ENCODE measurements at places on chromosomes 12 and 14.

- DNase-seq, result no peak
Measured at GRCh38 chr12:116370886-116371580, 93.5 kb upstream of the MED13L start.

GRCh38 chr14:22231018-22231417 is 358.0 kb downstream of the DAD1 start:
- no peak for DNase-seq

DNA sequence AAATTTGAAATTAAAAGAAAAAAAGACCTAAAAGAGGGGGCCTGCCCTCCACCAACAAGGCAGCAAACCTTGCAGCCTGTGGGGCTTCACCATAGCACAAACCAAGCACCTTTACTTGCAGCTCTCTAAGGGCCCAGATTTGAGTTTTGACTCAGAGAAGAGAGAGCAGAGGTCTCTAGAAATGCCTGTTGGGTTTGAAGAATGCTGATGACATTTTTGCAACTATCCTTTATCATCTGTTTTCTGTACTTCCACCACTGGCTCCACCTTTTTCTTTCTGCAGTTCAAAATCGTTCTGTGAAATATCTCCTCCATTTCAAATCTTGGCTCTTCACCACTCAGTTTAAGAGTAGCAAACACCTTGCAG is 83.8 kb upstream of the HMGA2 start:
- no peak for DNase-seq

DNA sequence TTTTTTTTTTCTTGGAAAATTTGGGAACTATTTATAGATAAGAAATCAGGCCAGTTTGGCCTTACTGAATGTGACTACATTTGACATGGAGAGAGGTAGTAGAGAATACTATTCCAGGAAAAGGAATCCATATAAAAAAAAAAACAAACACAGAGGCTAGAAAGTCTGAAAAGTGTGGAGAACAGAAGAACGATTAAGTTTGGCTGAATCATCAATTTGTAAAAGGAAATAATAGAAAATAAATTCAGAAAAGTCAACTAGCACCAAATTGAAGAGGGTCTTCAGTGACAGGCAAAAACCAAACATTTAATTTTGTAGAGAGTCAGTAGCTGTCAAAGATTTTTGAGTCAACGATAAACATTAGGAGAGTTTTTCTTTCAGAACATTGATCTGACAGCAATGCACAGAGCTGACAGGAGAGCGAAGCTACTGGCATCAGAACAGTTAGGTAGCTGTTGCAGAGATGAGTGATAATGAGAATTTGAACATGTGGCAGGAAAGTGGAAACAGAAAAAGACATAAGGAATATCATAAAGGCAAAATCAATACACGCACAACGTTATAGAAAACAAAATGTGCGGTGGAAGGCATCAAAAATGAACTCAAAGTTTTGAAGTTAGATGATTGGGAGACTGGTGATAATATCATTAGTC is 241.2 kb downstream of the SOX5 start:
- no peak for DNase-seq

- no peak for DNase-seq
Measured at GRCh38 chr14:71408362-71409030, 501.2 kb downstream of the PCNX1 start.

- peak; percentile 67 for DNase-seq
Measured at GRCh38 chr12:14396071-14396470, 30.6 kb downstream of the ATF7IP start.

DNA sequence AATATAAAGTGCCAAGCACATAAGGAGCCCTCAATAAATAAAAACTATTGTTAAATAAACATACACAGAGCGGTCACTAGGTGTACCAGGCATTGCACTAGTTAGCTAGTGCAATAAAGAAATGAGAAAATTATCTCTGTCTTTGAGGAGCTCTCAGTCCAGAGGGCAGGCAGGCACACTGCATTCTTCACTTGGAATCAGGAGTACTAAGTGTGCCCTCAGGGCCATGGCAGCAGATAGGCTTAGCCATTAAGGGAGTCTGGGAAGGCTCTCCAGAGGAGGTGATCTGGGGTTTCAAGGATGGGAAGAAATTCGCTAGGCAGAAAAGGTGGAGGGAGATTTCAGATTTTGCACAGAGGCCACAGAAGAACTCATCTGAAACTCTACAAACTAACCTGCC is 9.1 kb downstream of the ABCD4 start:
- no peak for DNase-seq

DNA sequence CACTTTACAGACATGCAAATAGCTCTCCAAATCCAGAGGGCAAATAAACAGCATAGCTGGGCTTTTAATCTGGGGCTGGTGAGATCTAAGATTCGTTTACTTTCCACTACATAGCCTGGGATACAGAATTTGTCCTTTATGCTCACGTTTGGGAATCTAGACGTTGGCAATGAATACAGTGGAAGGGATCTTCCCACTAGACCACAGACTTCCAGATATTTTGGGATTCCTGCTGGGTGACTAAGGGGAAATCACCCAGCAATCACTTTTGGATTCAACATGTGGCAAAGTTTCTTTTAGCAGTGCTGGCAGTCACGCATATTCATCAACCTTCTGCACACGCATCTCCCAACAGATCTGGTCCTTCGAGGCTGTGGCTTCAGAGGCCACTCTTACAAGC is 23.5 kb downstream of the APPL2 start:
- no peak for DNase-seq

GRCh38 chr14:24964591-24964990 is 85.4 kb downstream of the STXBP6 start:
- DNase-seq, result no peak

- DNase-seq, result peak; percentile 39
Measured at GRCh38 chr14:101814934-101815333, 53.4 kb downstream of the PPP2R5C start.

DNA sequence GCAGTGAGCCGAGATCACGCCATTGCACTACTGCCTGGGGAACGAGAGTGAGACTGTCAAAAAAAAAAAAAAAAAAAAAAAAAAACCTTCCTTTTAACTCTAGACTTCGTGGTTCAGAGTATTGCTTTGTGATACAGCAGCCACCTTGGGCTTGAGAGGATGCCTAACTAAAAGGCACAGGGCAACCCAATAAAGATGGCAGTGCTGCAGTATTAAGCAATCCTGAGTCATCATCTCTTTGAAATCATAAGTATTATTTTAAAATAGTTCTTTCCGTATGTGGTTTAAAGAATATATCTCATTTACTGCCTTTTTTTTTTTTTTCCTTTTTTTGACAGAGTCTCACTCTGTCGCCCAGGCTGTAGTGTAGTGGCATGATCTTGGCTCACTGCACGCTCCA is 116.1 kb downstream of the PLEKHA5 start:
- DNase-seq, result no peak

DNA sequence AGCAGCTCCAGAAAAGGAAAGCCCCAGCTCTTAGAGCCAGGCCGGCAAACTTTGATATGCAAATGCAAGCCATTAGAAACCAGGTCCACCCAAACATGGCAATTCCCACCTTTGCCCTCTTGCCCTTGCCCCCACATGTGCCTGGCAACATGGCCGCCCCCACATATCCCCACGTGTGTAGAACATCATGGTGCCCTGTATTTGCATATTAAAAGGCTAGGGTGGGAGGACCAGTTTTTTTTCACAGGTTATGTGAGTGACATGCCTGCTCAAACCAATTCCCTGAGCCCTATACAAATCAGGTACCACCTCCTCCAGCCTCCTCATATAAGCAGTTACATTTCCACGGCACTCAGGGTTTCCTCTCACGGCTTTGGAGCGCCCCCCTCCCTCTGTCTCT is 6.1 kb upstream of the ALDH1L2 start:
- DNase-seq, result no peak

- DNase-seq, result no peak
Measured at GRCh38 chr14:81172881-81173280, 47.9 kb downstream of the GTF2A1 start.

- no peak for DNase-seq
Measured at GRCh38 chr12:56164345-56164729, 6.2 kb downstream of the MYL6 start.

DNA sequence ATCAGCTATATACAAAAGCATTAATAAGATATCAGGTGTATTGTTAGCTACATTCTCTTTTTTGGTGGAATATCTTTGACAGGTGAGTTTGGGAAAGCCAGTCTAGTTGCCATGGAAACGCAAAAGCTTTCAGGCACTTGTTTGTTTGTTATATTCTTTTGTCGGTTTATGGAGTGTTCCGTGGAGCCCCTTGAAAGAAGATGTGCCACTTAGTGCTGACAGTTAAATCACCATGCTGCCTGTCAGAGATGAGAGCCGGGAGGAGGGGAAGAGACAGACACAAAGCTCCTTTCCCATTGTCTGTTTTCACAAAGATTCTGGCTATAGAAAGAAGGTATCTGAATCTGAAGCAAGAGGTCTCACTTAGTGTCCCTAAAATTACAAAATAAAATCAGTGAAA is 170.8 kb downstream of the SNAPC1 start:
- no peak for DNase-seq

DNA sequence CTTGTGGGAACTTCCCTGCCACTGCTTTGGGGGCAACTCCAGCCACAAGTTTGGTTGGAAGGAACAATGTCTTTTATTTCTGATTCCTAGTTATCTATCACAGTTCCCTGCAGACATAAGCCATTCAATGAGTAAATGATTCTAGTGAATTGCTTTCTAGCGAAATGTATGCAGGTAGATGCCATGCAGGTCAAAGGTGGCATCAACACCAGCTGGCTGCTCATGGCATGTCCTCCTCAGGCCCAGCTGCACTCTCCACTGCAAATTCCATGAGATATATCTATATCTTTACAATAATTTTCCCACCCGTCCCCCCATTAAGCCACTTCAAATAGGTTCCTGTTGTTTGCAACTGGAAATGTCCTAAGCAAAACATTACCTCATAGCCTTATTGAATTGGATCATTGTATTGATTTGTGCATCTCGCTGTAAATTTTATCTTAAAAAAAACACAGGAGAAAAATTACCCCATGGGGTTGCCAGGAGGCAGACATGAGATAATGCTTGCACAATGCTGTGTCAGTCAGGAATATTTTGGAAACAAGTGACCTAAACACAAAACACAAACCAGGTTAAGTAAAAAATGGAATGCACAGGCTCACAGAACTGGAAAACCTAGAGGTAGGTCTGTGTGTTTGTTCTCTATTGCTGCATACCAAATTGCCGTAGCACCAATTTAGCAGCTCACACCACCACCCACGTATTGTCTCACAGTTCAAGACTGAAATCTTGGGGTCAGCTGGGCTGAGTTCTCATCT is 32.8 kb upstream of the TXNRD1 start:
- no peak for DNase-seq

DNA sequence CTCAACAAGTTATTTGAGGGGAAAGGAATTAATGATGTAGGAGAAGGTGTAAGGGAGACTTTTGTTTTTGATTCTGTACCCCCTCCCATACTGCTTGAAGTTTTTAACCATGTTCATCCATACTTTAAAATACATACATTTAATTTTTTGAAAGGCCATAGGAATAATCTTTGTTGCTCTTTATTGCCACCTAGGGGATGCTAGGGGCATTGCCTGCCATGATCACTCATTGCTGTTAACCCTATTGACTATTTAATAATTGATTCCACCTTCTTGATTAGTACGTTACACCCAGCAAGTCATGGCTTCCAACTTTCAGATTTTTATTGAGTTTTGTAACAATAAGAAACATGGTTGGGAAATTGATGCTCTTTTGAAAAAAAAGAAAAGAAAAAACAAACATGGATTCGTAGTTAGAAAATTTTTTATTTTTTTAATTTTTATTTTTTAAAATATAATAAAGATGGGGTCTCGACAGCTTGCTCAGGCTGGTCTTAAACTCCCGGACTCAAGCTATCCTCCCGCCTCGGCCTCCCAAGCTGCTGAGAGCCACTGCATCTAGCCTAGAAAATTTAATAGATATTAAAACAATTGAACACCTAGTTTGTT is 8.5 kb upstream of the PRKAB1 start:
- DNase-seq, result peak; percentile 61

GRCh38 chr12:99284161-99284560 is 363.4 kb upstream of the GARIN6 start:
- DNase-seq, result no peak

DNA sequence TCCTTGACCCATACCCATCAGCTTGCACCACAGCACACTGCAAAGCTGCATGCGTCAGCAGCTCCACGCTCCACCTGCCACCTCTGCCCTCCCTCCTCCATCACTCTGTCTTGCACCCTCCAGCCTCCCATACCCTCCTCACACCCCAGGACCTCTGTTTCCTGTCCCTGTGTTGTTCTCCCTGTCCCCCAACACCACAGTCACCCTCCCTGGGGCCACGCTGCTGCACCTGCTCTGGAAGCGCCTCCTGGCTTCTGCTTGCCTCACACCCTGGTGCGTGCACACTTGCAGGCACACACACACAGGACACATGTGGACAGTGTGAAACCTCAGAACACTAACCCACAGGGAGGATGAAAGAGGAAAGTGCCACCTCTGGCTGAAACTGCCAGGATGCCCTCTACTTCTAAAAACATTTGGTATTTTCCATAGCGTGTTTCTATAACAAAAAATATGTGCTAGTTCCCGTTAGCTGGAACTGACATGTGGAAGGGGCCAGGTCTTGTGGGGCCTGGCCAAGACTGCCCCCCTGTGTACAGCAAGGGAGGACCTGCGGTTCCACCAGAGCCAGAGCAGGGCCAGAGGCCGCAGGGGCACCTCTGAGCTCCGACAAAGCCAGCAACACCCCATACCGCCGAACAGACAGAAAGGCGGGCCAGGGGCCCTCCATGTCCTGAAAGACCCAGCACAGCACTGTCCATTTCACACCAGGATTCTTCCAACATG is 10.0 kb downstream of the BRF1 start:
- no peak for DNase-seq

DNA sequence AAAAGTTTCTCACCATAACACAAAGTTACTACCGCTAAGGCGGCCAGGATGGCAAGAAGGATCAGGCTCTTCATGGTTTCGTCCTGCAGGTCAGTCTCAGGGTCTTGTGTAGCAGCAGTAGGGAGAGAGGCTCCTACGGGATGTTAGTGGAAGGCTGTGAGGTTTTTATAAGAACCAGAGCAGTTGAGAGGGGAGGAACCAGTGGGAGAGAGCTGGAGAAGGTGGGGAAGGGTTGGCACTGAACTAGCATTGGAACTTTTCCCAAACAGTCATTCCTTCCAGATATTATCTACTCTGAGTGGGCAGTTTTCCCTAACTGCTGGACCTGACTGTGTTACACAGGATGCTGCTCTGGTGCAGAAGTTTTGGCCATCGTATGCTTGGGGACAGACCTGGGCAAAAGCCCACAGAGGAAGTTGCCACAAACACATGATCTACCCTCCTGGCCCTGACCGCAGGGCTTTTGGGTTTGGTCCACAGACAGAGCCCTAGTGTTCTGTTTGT is at the start of gene MGP:
MGP (minus strand) TSS at position 137 of the 504 bp plus-strand sequence; CDS start at position 74, 63 bp downstream.
- DNase-seq, result no peak

DNA sequence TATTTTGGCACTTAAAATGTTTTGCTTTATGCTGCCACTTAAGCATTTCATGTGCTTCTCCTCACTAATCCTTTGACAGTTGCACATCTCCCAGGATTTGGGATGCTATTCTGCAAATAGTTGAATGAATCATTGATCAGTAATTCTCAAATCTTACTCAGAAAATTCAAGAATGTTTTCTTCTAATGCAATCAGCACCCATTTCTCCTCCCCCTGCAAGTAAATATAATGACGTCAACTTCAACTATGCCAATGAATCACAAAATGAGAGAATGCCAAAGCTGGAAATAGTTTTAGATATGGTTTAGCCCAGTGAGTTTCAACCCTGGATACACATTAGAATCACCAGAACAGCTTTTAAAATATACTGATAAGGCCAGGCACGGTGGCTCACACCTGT is 2.1 kb upstream of the BLOC1S1 start:
- no peak for DNase-seq

- DNase-seq, result no peak
Measured at GRCh38 chr12:3311027-3311402, 180.0 kb upstream of the PRMT8 start.

GRCh38 chr12:104183443-104183842 is 32.1 kb upstream of the TXNRD1 start:
- DNase-seq, result no peak
